ENCODE measurements at places on chromosomes 3 and 15. TPM values are rescaled to one million over a fixed set of nuclear protein-coding genes. Genes with fewer than 3 reads are reported as not detected.

The NDN gene
- total RNA-seq = 133 TPM

The TMC3 gene
- total RNA-seq = not detected

The SKOR1 gene
- total RNA-seq = 0.11 TPM

The ARHGEF26 gene
- 0.65 TPM for total RNA-seq

The ZBTB20 gene
- total RNA-seq = 6.3 TPM

The CPLX3 gene
- total RNA-seq = not detected

The BFSP2 gene
- total RNA-seq = not detected

The C3orf85 gene
- total RNA-seq = not detected

The LRRC34 gene
- total RNA-seq = 3.4 TPM

The CLDN16 gene
- 0.11 TPM for total RNA-seq

The ZNF654 gene
- total RNA-seq = 22.4 TPM

The SLC22A13 gene
- total RNA-seq = 0.38 TPM

The GOLGA8G gene
- not detected for total RNA-seq

The FOXB1 gene
- total RNA-seq = not detected

The TTC14 gene
- total RNA-seq = 24.4 TPM

The ANKRD63 gene
- not detected for total RNA-seq

The TNFAIP8L3 gene
- 6.8 TPM for total RNA-seq

The COL8A1 gene
- 157 TPM for total RNA-seq

The C3orf20 gene
- total RNA-seq = not detected

The SAMMSON gene
- total RNA-seq = not detected
